Amygdala (tissue), 56 donors: ENCODE measurements at places on chromosomes 12 and 14.
A peak's percentile ranks its signal among the peaks of the same experiment; 100 is the strongest.

DNA sequence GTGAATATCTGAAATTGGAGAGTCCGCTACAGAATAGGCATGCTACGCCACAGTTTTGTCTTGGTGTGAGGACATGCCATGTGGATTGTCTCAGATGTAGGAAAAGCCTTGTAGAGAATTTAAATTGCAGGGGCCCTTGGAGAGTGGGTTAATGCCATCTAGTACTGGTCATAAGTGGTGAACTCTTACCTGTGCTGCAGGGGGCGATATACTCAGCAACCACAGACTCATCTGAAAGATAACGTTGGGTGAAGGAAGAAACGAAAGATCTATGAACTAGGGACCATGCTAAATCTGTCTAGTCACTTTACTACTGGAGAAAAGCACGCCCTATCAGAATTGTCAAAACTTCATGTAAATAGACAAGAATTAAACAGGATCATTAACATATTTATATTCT, 33.7 kb upstream of the A2M start:
- DNase-seq: no peak

GRCh38 chr14:90453401-90453951, 56.6 kb downstream of the CALM1 start:
- no peak for DNase-seq

DNA sequence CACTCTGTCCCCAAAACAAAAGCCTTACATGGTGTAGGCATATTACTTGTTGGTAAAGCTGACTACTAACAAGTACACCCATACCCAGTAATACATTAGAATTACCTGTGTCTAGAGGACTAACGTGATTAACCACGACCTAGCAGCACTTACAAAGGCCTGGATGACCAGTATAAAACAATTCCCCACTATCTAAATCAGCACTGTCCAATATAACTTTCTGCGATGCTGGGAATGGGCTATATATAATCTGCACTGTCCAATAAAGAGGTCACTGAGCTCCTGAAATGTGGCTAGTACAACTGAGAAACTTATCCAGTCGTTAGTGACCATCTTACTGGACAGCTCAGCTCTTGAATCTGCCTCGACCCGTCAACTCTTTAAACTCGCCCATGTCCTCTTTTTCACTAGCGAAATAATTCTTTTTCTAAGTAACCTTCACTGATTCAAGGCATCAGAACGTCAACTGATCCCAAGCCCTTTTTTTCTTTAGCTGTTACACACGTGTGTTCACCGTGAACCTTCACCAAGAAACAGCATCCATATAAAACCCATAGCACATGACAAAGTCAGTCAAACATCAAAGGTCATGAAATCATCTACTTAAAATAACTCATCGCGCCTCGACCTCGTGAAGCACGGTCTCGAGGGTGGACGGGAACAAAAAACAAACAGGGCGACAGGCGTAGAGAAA, 905 bp upstream of the CIPC start:
- DNase-seq: no peak

- no peak for DNase-seq
Measured at GRCh38 chr14:96790706-96791105, 6.5 kb upstream of the VRK1 start.

- DNase-seq: no peak
Measured at GRCh38 chr12:89597770-89598169, 71.9 kb upstream of the POC1B start.

DNA sequence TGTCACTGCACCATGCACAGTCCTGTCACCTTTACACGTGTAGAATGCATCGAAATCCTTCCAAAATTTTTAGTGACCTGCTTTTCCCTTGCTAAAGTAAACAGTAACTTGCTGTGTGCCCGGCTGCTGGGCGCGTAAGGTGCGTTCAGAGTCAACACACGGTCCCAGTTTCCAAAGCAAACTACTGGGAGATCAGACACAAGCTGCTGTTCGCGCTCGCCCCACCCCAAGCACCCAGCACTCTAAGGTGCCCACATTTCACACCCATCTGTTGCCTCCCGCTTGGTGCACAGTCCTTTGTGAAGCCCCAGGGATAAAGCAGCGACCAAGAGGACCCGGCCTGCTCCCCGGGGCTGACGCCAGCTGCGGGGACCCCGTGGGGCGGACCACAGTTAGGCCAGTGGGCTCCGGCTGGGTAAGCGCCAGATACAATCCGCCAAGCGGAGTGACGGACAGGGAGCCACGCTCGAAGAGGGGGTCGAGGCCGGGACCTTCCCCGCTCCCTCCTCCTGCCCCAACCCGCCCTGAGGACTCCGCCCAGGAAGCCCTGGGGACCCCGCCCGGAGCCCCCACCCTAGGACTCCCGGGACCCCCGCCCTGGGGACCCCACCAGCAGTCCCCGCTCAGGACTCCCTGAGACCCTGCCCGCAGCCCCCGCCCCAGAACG, 633 bp downstream of the STX2 start:
- no peak for DNase-seq

DNA sequence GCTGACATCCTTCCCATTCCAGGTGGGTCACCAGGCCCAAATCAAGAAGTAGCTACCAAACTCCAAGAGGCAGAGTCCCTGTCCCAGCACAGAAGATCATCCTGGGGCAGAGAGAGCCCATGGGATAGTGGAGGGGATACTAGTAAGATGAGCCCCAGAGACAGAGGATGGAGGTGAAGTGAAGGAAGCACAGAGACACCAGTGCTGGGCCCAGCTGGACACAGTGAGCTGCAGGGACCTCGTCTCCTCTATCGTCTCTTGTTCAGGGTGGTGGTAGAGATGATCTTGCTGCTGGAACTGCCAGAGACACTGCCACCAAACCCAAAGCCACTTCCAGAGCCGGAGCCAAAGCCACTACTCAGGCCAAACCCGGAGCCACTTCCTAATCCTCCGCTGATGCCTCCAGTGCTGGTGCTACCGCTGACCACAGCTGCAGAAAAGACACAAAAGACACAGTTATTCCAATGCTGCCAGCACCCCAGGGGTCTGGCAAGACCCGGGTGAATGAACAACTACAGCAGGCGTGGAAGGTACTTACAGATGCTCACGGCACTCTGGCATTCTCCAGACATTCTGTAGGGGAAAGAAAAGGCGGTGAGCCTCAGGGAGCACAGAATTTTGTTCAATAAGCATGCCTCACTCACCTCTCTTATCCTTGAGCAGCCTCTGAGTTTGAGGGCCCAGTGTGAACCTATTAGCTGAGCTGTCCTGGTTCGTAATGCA, 6.9 kb downstream of the KRT4 start:
- no peak for DNase-seq

GRCh38 chr12:29695026-29695425, 88.7 kb downstream of the TMTC1 start:
- no peak for DNase-seq

- peak; percentile 43 for DNase-seq
Measured at GRCh38 chr14:67514650-67515385, 18.3 kb upstream of the PLEKHH1 start.

DNA sequence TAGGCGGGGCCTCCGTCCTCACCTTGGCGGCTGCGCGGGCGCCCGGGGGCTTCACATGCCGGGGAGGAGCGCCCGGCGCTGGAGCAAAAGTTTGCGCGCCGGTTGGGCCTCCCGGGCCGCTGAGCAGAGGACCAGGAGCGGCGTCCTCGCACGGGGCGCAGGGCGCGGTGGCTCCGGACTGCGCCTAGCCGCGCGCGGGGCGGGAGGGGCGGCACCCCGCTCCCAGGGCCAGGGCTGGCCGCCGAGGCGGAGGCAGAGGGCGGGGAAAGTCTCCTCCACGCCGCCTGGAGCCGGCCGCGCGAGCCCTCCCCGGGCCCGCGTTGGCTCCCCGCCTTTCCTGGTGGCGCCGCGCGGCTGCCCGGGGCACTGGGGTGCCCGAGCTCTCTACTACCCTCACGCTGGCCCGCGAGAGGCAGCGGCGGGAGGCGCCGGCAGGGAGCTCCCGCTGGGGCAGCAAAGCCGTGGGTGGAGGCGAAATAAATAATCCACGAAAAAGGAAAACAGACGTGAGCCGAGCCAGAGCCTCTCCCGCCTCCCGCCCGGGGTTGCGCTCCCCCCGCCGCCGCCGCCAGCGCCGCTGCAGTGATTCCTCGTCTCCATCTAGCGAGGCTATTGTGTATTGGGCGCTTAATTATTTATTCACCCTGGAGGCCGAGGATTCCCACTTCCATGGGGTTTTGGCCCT, 400 bp upstream of the PRIMA1 start:
- DNase-seq: peak; percentile 58

DNA sequence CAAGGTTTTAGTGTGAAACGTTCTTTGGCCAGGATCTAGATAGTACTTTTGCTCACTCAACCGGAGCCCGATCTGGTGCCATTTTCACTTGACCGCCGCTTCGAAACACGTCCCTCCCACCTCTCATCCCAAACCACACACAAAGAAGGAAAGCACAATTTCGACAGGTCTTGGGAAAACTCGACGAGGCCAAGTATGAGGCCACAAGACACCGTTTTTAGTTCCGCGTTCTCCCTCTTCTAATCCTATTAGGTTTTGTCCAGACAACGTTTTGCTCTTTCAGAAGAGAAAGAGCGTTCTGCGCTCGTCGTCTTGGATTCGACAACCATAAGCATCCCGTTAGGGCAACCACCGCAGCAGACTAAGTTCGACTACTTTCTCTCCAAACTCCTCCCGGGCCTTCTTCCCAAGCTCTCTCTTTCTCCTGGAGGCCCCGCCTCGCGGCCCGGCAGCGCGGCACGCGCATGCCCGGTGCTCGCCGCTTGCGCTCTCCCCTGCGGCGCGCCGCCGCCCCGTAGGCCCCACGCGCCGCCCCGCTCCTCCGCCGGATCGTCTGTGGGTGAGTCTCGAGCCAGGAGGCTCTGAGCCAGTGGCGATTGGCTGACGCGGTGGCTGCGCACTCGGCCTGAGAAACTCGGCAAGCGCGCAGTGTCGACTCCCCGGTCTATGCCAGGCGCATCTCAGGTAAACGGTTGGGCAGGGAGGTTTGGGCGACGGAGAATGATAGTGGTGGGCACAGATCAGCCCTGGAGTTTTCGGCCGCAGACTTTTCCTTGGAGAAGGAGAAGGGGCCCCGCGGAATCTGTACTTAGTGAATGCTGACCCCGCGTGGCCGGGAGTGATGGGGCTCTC, at the start of gene MIPOL1:
Gene MIPOL1, plus strand, starts transcription at position 517 of the 852 bp plus-strand sequence. CDS start 49,952 bp downstream, outside the sequence.
- peak; percentile 68 for DNase-seq

- no peak for DNase-seq
Measured at GRCh38 chr12:45801625-45802024, 72.1 kb downstream of the ARID2 start.

DNA sequence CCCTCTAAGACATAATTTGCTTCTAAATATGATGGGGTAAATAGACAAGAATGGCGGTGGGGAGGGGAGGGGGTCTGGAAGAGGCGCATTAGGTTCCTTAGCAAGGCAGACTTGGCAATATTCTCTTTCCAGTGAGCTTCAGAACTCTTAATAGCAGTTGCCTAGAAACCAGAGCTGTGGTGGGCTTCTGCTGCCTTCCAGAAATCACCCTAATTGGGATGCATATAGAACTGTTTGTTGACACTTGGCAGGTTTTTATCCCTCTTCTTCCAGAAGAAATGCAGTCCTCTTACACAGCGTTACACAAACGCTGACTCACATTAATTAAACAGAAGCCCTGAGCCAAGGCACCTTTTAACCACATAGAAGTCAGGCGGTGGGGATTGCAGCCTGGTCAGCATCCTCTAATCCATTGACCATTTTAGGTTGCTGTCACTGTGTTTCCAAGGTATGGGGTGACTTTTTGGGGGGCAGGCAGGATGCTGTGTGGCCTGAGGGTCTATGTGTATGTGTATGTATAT, 114.1 kb downstream of the CCDC60 start:
- DNase-seq: no peak

DNA sequence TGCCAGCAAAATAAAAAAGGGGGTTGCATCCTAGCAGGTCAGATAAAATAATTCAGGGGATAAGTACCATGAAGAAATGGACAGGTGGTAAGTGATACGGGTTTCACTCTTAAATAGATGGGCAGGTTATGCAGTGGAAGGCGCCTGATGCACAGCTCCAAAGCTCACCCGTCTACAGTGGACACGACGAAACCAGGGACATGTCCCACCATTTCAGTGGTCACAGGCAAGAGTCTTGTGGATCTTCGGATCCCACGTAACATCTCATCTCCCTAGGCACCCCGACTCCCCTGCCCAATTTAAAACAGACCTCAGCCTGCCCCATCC, 60.5 kb downstream of the DDX51 start:
- DNase-seq: no peak

DNA sequence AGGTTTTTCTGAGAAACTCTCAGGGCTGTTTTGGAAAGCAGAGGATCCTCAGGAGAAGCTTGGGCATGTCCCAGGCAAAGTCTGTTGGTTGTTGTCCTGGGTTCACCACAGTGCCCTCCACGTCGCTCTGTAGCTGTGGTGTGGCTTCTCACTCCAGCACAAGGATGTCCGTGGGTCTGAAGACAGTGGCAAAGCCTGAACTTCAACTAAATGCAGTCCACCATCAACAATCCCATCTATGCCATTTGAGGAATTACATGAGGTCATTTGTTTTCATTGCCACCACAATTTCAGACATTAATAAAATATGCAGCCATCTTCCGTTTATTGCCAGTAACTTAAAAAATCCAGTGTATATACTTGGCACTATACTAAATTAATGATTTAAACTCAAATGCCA, 272.1 kb downstream of the LRIG3 start:
- no peak for DNase-seq

GRCh38 chr12:130177635-130178242, 15.5 kb downstream of the FZD10 start:
- DNase-seq: no peak

DNA sequence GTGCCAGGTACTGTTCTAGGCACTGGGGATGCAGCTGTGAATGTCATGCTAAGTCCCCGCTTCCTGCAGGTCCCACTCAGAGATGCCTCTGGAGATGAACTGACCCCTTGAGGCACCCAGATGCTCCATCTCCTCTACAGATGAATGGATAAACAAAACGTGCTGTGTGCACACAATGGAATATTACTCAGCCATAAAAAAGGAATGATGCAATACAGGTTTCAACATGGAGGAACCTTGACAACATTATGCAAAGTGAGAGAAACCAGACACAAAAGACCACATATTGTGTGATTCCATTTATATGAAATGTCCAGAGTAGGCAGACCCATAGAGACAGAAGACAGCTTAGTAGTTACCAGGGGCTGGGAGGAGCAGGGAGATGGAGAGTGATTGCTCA, 320.1 kb upstream of the DIO3 start:
- no peak for DNase-seq

DNA sequence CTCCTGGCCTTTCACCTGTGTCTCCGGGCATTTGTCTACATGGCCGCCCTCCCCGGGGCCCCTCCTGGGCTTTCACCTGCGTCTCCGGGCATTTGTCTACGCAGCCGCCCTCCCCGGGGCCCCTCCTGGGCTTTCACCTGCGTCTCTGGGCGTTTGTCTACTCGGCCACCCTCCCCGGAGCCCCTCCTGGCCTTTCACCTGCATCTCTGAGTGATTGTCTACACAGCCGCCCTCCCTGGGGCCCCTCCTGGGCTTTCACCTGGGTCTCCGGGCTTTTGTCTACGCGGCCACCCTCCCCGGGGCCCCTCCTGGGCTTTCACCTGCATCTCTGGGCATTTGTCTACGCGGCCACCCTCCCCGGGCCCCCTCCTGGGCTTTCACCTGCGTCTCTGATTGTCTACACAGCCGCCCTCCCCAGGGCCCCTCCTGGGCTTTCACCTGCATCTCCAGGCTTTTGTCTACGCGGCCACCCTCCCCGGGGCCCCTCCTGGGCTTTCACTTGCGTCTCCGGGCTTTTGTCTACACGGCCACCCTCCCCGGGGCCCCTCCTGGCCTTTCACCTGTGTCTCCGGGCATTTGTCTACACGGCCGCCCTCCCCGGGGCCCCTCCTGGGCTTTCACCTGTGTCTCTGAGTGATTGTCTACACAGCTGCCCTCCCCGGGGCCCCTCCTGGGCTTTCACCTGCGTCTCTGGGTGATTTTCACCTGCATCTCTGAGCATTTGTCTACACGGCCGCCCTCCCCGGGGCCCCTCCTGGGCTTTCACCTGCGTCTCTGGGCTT, 68.0 kb upstream of the GALNT9 start:
- DNase-seq: no peak

- no peak for DNase-seq
Measured at GRCh38 chr14:99731547-99732435, 47.7 kb downstream of the CYP46A1 start.
